PC-9 (cell line): ENCODE measurements at places on chromosomes 1 and 21.

DNA sequence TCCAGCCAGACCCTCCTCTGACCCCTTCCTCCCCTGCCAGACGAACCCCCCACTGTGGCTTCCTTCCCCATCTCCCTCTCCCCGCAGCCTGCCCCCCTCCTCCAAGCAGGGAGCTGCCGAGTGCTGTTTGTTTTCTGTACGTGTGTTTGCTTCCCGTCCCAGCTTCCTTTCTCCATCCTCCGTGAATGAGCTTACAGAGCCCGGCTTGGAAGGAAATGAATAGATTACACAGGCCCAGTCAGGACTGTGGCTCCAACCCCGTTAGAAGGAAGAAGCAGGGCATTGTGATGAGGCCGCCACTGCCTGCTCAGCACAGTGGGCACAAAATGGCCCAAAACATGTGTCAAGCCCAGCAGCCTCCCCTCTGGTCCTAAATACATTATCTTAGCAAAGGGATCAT lies 123.2 kb downstream of the IGSF21 start:
- no peak for DNase-seq

DNA sequence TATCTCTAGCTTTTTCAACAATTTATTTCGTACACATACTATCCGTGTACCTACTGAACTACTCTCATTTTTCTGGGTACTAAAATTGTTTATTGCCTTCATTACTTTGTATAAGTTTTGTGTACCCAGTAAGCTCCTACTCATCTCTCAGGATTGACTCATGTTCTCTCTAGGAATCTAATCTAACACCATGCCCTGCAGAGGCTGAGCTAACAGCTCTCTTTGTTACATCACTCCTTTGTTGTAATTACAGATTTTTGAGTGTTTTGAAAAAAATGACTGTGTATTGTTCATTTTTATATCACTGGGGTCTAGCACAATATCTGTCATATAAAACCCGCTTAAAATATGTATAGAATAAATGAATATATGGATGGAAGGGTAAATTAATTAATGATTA lies 167.1 kb downstream of the ATP6V1G3 start:
- no peak for DNase-seq

GRCh38 chr1:110800079-110800478 lies 72.9 kb upstream of the CD53 start:
- no peak for DNase-seq

GRCh38 chr21:17780539-17780938 lies 38.6 kb downstream of the C21orf91 start:
- DNase-seq = no peak
